ENCODE measurements at places on chromosomes 6 and 20.

- no peak for DNase-seq
These were observed 29.4 kb upstream of the BCKDHB start for GRCh38 chr6:80077067-80077466.

DNA sequence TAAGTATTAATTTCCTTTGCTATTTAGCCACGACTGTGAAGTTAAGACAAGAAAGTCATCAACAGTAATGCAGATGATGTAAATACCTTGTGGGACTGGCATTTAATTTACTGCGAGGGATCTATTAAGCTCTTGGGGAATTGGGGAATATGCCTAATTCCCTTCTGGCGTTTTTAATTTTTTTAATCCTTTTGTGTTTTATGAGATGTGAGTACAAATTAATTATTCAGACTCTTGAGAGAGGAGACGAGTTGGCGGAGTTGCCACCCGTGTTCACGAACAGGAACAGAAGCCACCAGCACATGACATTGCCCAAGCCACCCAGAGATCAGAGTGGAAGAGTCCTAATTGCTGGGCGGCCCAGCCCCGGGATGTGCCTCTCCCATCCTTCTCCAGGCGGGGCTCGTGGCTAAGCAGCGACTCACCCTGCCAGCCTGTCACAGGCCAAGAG, 533 bp upstream of the CRYBG1 start:
- DNase-seq, result no peak

- DNase-seq, result peak; percentile 58
These were observed at the start of gene ZNF512B for GRCh38 chr20:63969838-63970713. ZNF512B (minus strand) TSS chr20:63969930; CDS start chr20:63967950, 1,980 bp downstream.

- DNase-seq, result no peak
These were observed 64.8 kb downstream of the SYNJ2 start for GRCh38 chr6:158046201-158047126.

- no peak for DNase-seq
These were observed 2.0 kb upstream of the NPEPL1 start for GRCh38 chr20:58690396-58691135.

- no peak for DNase-seq
These were observed 14.8 kb downstream of the HEY2 start for GRCh38 chr6:125764121-125764671.

- peak; percentile 76 for DNase-seq
These were observed 7.7 kb downstream of the PSMB1 start for GRCh38 chr6:170545405-170545804.

DNA sequence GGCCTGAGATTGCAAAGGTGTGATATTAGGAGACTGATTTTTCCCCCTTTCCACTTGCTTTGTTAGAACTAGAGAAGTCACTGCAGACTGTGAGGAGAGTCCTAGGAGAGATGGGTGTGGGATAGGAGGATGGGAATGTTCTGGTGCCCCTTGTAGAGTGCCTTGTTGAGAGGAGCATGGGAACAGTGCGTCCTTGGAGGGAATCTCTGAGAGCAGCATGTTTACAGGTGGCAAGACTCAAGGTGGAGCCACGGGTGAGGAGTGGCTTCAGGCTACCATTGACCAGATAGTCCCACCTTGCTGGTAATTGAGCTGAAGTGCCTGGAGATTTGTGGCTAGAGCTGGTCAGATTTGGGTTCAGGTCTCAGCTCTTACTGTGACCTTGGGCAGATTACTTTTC, 6.0 kb downstream of the PLCG1 start:
- no peak for DNase-seq

DNA sequence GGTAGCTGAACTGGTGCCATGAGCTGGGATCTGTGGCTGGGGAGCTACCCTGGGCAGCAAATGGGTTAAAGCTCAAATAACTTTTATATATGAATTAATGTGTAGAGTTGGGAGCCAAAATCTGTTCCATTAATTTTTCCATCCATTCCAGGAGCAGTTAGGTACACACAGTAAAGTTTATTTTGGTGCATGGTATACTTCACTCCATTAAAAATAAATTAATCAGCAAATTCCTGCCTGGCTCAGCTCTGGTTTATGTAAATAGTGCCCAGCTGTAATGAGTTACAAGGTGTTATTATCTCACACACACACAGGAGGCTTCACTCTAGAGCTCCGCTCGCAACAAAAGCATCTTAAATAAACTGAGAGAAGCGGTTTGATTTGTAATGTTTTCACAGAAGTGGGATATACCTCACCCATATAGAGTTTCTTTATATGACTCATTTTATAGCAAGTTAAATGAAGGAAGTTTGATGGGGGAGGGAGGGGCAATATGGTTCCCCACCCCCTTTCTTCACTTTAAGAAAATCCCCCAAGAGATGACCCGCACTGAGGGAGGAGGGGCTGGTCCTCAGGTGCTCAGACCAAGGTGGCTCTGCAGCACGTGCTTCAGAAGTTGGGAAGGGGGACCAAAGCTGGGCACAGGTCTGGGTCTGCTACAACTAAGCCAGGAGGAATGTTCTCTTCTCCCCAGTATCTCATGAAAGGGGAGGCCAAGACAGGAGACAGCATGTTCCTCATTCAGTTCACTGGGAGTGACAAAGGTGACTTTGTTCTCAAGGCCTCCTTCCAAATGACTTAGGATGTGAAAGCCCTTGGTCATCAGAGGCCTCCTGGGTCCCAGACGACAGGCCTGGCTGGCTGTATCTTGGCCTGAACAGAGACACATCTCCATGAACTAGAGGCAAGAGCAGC, 10.5 kb upstream of the FAM83C start:
- DNase-seq, result no peak

GRCh38 chr20:19094959-19095541, 117.4 kb upstream of the SLC24A3 start:
- DNase-seq, result no peak

DNA sequence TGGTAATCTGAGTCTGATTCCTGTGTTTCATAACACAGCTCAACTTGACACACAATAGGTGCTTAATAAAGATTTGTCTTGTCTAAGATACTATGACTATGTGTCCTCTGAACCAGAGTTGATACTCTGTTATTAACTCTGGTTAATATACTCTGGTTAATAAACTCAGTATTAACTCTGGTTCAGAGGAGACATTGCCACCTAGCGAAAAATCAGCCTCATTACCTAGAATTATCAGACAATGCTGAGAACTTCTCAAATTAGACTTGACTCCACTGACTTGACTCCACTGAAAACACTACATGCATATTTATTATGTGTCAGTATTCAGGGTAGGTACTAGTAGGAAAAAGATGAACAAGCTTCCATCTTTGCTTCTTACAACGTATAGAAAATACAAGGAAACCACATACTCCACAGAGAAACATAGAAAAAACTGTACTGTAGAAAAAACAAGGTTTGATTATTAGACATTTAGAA, 73.9 kb downstream of the AHI1 start:
- DNase-seq, result peak; percentile 61

DNA sequence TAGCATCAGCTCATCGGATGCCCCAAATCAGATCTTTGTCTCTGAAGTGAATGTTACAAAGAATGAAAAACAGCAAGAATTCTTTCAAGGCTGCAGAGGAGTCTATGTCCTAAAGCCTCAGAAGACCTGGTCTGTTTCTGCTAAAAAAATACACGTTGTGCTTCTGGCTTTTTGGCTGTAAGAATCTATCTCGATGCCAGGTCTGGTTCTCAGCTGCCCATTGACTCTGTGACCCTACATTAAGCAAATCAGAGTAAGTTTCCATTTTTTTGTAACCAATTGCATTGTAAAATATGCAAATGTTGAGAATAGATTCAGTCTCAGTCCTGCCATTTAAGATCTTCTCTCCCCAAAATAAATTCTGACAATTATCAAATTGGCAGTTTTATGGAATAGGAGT, 705.4 kb downstream of the RFPL4B start:
- no peak for DNase-seq

DNA sequence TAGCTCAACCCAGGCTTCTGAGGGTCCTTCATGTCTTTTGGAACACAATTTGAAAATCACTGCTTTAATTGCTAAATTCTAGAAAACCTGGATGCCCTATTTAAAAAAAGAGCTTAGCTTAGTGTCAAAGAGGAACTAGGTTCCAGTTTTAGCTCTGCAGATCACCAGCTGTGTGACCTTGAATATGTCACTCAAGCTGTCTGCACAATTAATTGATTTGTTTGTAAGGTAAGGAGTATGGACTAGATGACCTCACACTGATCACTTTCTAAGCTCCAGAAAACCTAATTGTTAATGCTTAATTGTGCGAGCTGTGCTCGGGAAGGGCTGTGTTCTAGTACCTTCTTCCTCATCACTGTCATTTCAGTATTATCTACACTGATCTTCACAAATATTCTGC, 26.2 kb downstream of the UTRN start:
- DNase-seq, result no peak

DNA sequence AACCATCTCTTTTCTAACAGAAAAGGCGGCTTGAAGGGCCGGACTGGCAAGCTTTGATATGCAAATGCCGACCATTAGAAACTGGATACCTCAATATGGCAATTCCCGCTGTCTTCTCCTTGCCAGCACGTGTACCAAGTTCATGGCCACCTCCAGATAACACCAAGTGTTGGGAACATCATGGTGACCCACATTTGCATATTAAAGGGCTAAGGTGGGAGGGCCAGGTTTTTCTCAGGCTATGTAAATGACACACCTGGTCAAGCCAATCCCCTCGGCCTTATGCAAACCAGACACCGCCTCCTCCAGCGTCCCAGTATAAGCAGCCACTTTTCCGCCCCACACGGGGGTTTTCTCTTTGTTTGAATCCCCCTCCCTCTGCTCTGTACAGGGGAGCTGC, 110.7 kb downstream of the DACT2 start:
- no peak for DNase-seq

DNA sequence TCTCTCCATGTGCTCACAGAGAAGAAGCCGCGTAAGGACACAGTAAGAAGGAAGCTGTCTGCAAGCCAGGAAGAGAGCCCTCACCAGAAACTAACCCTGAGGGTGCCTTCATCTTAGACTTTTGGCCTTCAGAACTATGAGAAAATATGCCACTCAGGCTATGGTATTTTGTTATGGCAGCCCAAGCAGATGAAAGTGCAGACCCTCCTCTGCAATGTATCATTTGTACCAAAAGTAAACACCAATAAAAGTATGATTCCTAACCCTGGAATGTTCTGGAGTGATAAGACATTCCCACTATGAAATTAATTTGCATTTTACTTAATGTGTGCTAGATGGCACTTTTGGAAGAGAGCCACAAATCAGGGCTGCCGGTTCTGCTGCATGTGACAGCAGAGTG, 594.3 kb downstream of the UTRN start:
- no peak for DNase-seq

DNA sequence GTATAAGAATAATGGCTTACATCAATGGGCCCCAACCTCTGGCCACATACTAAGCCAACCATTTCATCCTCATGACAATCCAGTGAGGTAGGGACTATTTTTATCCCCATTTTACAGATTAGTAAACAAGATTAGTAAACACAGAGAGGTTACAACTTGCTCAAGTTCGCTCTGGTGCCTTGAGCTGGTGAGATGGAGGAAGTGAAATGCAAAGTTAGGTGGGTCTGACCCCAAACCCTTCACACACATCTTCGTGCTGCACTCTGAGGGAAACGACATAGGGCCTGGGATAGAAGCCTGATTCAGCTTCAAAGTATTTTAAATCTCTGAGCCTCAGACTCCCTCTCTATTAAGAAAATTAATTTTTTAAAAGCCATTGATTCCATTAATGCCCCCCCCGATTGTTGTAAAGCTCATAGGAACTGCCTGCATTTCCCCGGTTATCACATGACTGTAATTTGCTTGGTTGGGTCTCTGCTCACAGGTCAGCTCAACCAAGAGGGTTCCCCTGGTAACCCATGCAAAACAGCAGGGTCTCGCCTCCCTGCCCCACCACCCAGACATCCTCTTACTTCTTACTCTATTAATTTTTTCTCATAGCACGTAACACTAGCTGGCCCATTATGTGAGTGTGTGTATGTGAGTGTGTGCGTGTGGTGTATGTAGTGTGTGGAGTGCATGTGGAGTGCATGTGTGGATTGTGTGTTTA, 221.2 kb downstream of the MAFB start:
- DNase-seq, result no peak

DNA sequence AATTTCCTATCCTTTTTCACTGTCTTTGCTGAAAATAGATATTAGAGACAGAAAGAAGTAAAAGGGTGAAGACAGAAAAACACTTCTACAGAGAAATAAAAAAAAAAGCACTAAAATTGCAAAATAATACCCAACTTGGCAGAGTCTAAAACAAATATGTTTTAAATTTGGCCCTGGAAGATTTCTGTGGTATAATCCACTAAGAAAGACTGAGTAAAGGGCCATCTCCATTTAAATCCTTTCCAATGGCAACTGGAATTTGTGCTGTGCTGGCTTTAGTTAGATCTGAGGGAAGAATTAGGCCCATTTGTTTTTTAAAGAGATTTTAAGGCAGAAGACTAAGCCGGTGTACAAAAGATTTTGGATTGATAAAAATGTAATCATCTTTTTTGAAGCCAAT, 321.2 kb downstream of the GJA1 start:
- no peak for DNase-seq

- DNase-seq, result no peak
These were observed 88.0 kb downstream of the BANF2 start for GRCh38 chr20:17787816-17788215.

DNA sequence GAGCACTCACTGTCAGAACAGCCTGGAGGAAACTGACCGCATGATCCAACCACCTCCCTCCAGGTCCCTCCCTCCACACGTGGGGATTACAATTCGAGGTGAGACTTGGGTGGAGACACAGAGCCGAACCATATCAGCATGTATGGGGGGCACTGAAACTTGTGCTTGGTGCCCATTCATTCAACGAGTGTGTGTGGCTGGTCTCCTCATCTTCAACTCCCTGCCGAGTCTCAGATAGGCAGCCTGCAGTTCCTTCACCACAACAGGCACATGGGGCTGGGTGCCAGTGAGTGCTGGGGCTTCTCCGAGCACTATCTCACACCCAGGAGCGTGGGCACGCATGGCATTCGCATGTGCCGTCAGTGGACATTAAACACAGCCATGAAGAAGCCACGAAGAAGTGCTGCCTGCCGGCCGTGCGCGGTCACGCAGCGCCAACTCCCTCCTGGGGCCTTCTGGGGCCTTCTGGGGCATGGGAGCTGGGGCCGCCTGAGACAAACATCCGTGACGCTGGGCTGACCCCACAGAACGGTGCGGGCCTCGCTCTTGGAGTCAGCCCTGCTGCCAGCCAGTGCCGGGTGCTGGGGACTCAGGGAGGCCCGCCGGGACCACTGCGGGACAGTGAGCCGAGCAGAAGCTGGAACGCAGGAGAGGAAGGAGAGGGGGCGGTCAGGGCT, 714 bp upstream of the RTEL1 start:
- no peak for DNase-seq

- DNase-seq, result no peak
These were observed 35.5 kb downstream of the NSFL1C start for GRCh38 chr20:1431158-1431557.

GRCh38 chr6:39880594-39880993, 53.7 kb downstream of the MOCS1 start:
- DNase-seq, result no peak

DNA sequence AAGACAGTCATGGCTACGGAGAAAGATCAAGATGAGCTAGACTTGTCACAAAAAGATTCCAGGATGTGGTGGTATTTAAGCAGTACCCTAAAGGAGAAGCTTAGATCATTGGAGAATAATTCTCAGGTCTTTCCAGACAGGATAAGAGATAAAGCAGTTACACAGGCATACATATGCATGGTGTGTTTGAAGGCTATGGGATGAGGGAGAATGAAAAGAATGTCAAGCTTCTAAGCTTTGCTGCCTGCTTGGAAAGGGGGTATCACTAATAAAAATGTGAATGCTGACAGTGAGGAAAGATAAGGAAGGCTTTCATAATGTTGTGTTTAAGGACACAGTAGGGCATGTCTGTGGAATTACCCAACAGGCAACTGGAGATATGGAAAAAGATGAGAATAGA, 28.1 kb downstream of the RWDD2A start:
- no peak for DNase-seq

- DNase-seq, result no peak
These were observed 26.4 kb downstream of the CD40 start for GRCh38 chr20:46144432-46145025.
